ENCODE measurements at places on chromosomes 1 and 21.

DNA sequence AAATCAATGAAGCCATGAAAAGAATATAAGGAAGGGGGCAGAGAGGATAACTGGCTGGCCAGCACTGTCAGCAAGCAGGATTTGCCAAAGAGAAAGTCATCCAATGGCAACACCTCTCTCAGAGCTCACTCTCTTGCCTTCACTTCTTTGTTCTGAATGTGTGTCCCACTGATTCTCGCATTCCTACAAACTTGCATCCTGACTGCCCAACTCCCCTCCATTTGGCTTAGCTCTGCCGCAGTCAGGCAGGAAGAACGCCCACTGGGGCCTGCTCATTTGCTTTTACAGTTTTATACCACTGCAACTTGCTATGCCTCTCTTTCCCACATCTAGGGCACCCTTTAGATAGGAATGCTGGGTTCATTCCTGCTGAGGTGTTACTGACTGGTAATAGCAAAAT is 364.2 kb upstream of the ST6GALNAC5 start:
- H3K27ac ChIP-seq: no peak overlapping the region
- DNase-seq: no peak
- no peaks in the 10 kb centered on the region for H3K27me3 ChIP-seq
- H3K4me3 ChIP-seq: no peak overlapping the region
- H3K4me1 ChIP-seq: no peaks in the 10 kb centered on the region

DNA sequence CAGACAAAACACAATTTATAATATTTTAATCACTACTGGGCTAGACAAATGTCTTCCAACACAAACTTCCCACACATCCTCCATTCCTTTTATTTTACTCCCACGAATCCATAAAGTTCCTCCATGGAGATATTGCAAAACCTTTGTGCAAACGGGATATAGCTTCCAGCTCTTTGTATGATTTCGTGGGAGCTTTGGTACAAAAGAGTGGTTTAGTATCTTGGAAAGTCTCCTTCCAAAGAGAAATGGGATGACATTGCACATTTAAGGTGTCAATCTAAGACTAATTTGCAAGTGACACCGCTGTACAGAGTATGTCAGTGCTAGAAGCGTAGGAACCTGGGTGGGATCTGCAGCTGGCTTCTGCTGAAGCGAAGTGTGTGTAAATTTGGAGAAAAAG is 455.2 kb upstream of the RUNX1 start:
- H3K4me1 ChIP-seq: peaks cover 6% of the 10 kb centered on the region
- H3K27me3 ChIP-seq: peaks cover 2% of the 10 kb centered on the region
- no peak overlapping the region for H3K27ac ChIP-seq
- no peak for DNase-seq
- H3K36me3 ChIP-seq: no peaks in the 10 kb centered on the region

- H3K4me1 ChIP-seq: no peaks in the 10 kb centered on the region
- H3K4me3 ChIP-seq: no peak overlapping the region
- H3K27ac ChIP-seq: no peak overlapping the region
- DNase-seq: no peak
Observed at GRCh38 chr1:201084295-201084694, 27.9 kb downstream of the CACNA1S start.

- H3K36me3 ChIP-seq: no peaks in the 10 kb centered on the region
- no peaks in the 10 kb centered on the region for H3K27me3 ChIP-seq
- H3K27ac ChIP-seq: no peak overlapping the region
Observed at GRCh38 chr1:162081316-162081715, 11.8 kb downstream of the NOS1AP start.

DNA sequence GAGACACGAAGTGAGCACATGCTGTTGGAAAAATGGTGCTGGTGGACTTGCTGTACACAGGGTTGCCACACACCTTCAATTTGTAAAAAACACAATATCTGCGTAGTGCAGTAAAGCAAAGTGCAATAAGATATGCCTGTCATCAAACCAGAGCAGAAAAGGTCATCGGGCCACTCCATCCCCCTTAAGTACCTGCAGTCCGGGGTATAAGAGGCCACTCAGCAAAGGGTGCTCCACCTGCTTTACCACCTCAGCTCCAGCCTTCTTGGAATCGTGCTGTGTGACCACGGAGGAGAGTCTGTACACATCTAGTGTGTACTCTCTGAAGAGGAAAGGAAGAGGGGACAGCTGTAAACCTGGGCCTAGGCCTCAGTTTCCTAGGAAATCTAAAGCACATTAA is 10.9 kb downstream of the YARS1 start:
- H3K36me3 ChIP-seq: peaks cover 22% of the 10 kb centered on the region
- no peaks in the 10 kb centered on the region for H3K27me3 ChIP-seq
- H3K4me1 ChIP-seq: peaks cover 3% of the 10 kb centered on the region
- no peak overlapping the region for H3K4me3 ChIP-seq
- DNase-seq: no peak

Data from trophoblast cell (in vitro differentiated cells and primary cell).